ENCODE measurements at places on chromosomes 6 and 20.

- DNase-seq = no peak
These were observed 1.3 kb downstream of the LSM14B start for GRCh38 chr20:62123450-62124118.

DNA sequence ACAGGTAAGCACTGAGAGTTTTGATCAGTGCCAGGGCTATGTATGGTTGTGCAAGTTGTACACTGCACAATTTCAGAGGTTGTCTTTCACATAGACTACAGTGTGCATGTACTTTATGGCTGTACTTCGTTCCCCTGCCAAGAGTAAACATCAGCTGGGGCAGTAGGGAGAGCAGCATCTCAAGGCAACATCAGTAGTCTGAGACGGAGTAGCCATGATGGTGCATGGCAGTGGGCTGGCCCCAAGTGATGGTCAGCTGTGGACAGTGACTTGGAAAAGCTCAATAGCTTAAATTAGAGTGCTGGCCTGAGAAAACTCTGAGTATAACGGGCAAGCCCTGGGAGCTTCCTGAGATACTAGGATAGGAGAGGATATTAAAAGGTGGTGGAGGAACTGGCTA lies 165.5 kb downstream of the TFAP2B start:
- no peak for DNase-seq

DNA sequence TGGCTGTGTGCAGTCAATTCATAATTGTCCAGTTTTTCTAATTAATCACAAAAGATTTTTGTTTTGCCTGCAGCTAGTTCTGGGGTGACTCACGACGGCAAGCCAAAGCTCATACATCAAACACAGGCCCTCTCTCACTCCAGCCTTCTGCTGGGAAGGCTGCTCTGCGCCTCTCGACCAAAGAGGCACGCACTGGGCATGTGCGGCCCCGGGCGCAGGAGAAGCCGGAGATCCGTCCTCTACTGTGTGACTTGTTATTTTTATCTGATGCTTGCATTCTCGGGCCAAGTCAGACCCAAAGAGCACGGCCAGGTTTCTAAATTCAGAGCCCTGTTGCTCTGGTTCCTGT lies 98.5 kb downstream of the TFAP2A start:
- no peak for DNase-seq

GRCh38 chr6:104162036-104162669 lies 697.6 kb downstream of the HACE1 start:
- no peak for DNase-seq

GRCh38 chr6:154632119-154632518 lies 101.1 kb upstream of the SCAF8 start:
- no peak for DNase-seq

- no peak for DNase-seq
These were observed 22.5 kb downstream of the SLC17A4 start for GRCh38 chr6:25777031-25777430.

DNA sequence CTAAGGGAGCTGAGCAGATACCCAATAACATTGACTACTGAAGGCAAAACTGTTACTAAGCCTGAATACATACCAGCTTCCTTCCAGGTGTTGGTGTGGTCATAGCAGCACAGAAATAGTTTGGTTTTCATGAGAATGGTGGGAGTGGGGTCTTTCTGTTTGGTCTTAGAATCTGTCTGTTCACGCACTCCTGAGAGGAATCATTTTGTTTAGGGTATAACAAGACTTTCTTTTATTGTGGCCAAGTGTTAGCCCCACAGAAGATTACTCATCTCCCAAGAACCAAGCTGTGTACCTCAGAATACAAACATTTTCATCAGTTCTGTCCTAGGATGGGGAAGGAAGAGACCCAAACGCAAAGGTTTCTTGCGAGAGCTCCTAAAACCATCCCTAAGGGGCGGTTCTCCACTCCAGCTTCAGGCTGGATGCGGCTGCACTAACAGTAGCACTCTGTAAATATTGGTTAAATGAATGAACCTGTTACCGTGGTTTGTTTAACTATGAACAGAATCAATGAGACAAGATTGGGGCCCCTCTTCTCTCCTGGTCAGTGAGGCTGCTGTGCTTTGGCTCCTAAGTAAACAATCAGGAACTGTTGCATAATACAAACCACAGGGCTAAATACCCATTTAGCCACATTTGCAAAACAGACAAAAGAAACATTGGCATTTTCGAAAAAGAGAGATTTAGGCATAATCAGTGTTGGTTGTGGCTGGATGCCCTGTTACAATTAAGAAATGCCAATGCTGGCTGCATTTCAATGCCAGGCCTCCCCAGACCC lies 44.9 kb downstream of the SNAP25 start:
- no peak for DNase-seq

- DNase-seq = no peak
These were observed 9.0 kb upstream of the STK38 start for GRCh38 chr6:36556281-36556680.

- no peak for DNase-seq
These were observed 40.1 kb downstream of the VTA1 start for GRCh38 chr6:142187209-142187608.
